ENCODE measurements at places on chromosomes 1 and 21. TPM values are rescaled to one million over a fixed set of nuclear protein-coding genes. Genes with fewer than 3 reads are reported as not detected.

RAD54L gene
- polyA plus RNA-seq: 6.7 TPM

ESPN gene
- 1.5 TPM for polyA plus RNA-seq

LAMB3 gene
- 0.81 TPM for polyA plus RNA-seq

PRUNE1 gene
- polyA plus RNA-seq: 27.1 TPM

RIPPLY3 gene
- 0.17 TPM for polyA plus RNA-seq

ACTA1 gene
- 13,723 TPM for polyA plus RNA-seq

DPM3 gene
- polyA plus RNA-seq: 25.1 TPM

HCRTR1 gene
- polyA plus RNA-seq: 0.23 TPM

PSRC1 gene
- 11.1 TPM for polyA plus RNA-seq

TTC34 gene
- polyA plus RNA-seq: 0.31 TPM

TIAM1 gene
- polyA plus RNA-seq: 11.9 TPM

Data from hindlimb muscle (tissue), 1 donor.